Left forelimb (tissue), 1 donor: ENCODE measurements at places on chromosomes 12 and 14.

GRCh38 chr14:74065746-74066575 lies 18.3 kb downstream of the ALDH6A1 start:
- no peak for DNase-seq

GRCh38 chr12:30016540-30017055 lies 232.9 kb upstream of the TMTC1 start:
- no peak for DNase-seq

- DNase-seq: peak; percentile 65
These were observed 1.3 kb downstream of the CHST11 start for GRCh38 chr12:104457746-104458693.

- no peak for DNase-seq
These were observed 314.8 kb upstream of the TBX3 start for GRCh38 chr12:114998750-114999128.

GRCh38 chr14:88895116-88895515 lies 70.7 kb downstream of the TTC8 start:
- DNase-seq: no peak

DNA sequence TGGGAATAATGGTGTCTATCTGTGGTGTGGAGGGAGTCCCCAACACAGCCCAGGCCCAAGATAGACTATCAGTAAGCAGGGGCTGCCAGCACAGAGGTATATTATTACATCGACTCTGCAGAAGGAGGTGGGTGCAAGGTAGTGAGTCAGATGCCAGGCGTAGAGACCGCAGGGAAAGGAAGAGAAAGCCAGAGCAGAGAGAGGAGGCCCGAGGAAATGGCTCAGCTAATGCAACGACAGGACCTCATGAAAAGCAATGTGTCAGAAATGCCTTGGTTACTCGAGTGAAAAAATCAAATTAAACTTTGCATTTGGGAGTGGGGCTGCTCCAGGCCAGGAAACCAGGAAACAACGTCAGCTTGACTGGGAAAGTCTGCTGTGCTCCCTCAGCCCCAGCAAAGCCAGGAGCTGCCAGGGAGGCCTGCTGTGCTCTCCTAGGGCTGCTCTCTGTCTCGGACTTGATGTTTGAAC lies 173.2 kb downstream of the SUDS3 start:
- DNase-seq: no peak

GRCh38 chr12:10385166-10385613 lies 4.7 kb downstream of the KLRK1 start:
- no peak for DNase-seq

GRCh38 chr14:85934886-85935254 lies 404.9 kb downstream of the FLRT2 start:
- DNase-seq: no peak

DNA sequence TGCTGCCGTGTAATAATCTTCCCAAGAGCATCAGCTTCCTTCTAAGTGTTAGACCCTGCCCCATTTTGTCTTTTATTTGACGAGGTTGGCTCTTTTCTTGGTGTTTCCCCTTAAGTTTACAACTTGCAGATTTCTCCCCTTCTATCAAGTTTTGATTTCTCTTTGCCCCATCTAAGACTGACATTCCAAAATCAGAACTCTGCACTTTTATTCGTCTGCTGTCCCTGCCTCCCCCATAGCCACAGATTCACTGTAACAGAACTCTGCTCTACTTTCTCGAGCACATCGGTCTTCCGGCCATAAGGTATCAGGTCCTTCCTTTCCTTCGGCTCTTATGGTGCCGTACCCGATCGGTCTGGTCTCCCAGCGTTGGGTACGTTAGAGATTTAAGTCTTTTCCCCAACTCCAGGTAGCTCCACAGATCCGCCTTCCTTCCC lies 563 bp downstream of the DCP1B start:
- no peak for DNase-seq

DNA sequence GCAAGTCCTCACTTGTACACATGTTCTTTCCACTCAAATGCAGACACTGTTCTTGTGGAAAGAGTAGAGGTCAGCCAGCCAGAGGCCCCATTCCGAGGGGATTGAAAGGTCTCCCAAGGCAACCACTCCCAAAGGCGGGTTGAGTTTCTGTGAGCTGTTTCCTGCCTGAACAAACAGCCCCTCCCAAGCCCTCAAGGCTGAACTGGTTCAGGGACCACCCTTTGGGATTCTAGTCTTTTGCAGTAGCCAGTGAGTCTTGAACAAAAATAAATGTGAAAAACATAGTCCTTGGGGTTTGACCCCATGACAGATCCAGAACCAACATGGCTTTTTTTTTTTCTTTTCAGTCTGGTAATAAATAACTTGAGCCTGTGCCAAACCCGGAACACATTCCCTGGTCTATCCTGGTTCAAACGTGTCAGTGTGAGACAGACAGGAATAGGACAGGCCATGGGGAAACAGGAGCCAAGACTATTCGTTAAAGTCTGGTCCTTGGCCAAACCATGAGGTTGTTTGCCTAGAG lies 17.6 kb upstream of the STK38L start:
- DNase-seq: no peak

GRCh38 chr14:75313294-75313693 lies 34.7 kb downstream of the FOS start:
- DNase-seq: no peak

DNA sequence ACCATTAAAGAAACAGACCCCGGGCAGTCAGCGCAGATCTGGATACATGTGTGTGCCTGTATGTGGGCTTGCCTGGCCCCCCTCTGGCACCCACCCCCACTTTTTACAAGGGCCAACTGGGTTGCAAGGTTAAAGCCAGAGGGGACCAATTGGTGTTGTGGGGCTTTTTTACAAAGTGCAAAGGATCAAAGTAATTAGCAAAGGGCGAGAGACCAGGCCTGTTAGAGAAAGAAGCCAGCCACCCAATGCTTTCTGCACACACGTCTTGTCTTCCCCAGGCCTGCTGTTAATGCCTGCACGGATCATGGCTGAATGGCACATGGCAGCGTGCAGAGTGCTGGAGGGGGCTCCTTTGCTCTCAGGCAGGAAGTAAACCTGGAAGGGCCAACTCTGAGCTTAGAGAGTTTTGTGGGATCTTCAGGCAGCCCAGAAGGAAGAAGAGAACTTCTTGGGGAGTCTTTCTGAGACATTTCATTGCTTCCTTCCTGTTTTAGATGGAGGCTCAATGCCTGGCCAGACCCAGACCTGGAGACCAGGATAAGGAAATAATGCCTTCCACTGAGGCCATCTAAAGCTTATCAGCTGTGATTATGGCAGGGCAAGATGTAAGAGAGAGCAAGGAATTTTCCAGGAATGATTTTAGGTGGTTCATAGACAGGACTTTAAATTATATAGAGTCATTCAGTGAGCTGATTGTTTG lies 523.4 kb upstream of the TBX3 start:
- DNase-seq: no peak

- peak; percentile 70 for DNase-seq
These were observed 113.4 kb upstream of the PELI2 start for GRCh38 chr14:56004786-56005185.

DNA sequence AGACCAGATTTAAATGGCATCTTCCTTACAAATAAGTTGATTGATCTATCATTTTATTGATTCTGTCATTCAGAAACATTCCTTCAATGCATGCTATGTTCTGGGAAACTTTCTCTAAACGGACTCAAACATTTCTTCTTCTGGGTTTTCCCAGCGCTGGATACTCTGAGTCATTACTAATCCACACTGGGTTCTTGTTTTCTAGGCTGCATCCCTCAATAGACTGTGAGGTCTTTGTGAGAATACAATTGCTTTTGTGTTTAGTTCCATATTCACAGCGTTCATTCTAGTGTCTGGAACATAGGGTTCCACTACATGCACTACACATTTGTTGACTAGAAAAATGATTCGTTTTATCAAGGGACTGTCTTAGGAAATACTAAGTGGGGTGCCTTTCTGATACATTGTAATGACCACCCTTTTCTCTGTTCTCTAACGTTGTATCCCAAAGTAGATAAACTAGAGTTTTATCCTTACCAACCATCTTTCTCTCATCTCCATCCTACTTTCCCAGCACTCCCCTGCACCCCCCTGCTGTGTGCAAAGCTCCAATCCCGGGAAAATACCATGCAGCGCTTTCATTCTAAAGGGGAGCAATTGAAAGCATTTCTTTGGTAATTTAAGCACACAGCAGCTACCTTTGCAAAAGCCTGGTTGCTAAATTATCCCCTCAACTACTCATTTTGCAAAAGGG lies 878.7 kb downstream of the DIO2 start:
- no peak for DNase-seq

DNA sequence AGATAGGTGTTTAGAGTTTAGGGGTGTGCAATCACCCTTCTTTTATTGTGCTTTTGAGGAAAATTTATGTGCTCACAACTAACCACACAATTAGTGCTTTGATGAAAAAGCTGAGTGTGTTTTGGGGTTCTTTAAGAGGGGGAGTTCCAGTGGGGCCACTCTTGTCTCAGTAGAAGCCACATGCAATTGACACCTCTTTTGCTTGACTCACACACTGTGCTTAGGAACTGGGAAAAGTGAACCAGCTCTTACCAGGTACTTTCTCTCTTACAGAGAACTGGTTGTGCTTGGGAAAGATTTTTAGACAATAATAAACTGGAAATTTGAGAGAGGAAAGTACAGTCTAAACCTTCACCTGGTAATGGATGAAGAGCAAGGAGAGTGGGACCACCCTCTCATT lies 12.3 kb upstream of the YBX3 start:
- DNase-seq: no peak

- no peak for DNase-seq
These were observed 6.8 kb downstream of the ARL6IP4 start for GRCh38 chr12:122987086-122987951.

DNA sequence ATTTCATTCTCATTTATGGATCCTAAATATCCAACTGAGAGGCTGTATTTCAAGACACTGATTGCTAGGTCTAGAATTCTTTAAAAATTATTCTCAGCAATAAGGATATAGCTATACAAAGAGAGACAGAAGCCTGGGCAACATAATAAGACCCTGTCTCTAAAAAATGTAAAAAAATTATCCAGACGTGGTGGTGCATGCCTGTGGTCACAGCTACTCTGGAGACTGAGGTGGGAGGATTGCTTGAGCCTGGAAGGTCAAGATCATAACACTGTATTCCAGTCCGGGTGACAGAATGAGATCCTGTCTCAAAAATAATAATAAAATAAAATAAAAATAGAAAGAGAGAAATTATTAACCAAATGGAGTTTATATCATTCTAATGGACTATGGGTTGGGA lies 20.6 kb upstream of the ARID2 start:
- DNase-seq: no peak
